ENCODE measurements at places on chromosomes 4 and X. TPM values are rescaled to one million over a fixed set of nuclear protein-coding genes. Genes with fewer than 3 reads are reported as not detected.

GRCh38 chr4:128006592-128006991 lies 41.4 kb downstream of the ABHD18 start:
- peaks cover 4% of the 10 kb centered on the region for H3K36me3 ChIP-seq
- H3K27ac ChIP-seq: no peak overlapping the region
- H3K27me3 ChIP-seq: no peaks in the 10 kb centered on the region
- H3K4me1 ChIP-seq: no peaks in the 10 kb centered on the region
- no peak overlapping the region for H3K4me3 ChIP-seq
- DNase-seq: no peak

GRCh38 chrX:15515931-15516330 lies 15.3 kb downstream of the BMX start:
- peaks cover 7% of the 10 kb centered on the region for H3K4me1 ChIP-seq
- no peaks in the 10 kb centered on the region for H3K27me3 ChIP-seq
- H3K36me3 ChIP-seq: no peaks in the 10 kb centered on the region
- no peak overlapping the region for H3K27ac ChIP-seq
- no peak for DNase-seq

DNA sequence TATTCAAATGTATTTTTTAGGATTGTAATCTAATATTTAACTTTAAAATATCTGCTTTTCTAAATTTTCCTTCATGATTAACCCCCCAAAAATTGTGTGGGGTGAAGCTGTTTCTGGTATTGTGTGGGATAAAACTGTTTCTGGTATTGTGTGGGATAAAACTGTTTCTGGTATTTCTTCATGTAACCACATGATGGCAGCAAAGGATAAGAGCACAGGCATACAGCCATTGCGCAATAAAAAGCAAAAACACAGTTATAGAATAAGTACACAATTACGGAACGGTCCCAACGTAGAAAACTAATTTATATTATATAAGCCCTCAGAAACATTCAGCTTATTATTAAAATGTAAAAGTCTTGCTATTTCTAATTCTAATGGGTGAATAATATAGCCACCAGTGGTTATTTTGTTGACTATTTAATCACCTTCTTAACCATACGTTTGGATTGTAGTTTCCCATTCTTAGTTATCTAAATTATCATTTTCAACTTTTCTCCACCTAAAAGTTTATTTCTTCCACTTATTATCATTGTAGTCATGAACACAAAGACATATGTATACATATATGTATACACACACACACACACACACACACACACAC lies 333.9 kb upstream of the FSTL5 start:
- H3K27ac ChIP-seq: no peak overlapping the region
- H3K4me3 ChIP-seq: no peak overlapping the region
- DNase-seq: no peak
- no peaks in the 10 kb centered on the region for H3K4me1 ChIP-seq
- H3K36me3 ChIP-seq: no peaks in the 10 kb centered on the region

DNA sequence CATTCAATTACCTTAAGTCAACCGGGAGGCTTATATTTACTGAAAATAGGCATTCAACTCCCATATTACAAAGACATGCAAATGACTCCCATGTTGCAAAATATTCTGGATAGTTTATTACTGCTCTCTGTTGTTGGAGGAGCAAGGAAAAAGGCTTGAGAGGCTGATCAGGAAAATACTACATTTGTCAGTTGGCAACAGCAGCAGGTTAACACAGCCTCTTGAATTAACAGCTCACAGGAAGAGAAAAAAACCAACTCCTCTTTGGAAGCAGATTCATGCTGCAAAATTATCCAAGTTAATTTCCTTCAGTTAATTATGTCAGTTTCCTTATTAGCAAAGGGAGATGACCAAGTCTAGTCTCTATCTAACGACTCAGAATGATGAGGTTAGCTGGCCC lies 238.9 kb downstream of the MAML3 start:
- H3K27ac ChIP-seq: no peak overlapping the region
- no peaks in the 10 kb centered on the region for H3K36me3 ChIP-seq
- no peak for DNase-seq
- no peak overlapping the region for H3K4me3 ChIP-seq
- H3K4me1 ChIP-seq: peaks cover 9% of the 10 kb centered on the region

- no peaks in the 10 kb centered on the region for H3K4me1 ChIP-seq
- no peaks in the 10 kb centered on the region for H3K27me3 ChIP-seq
- H3K36me3 ChIP-seq: no peaks in the 10 kb centered on the region
- no peak overlapping the region for H3K4me3 ChIP-seq
- no peak for DNase-seq
Observed at GRCh38 chr4:146212781-146213180, 1.6 kb upstream of the REELD1 start.

DNA sequence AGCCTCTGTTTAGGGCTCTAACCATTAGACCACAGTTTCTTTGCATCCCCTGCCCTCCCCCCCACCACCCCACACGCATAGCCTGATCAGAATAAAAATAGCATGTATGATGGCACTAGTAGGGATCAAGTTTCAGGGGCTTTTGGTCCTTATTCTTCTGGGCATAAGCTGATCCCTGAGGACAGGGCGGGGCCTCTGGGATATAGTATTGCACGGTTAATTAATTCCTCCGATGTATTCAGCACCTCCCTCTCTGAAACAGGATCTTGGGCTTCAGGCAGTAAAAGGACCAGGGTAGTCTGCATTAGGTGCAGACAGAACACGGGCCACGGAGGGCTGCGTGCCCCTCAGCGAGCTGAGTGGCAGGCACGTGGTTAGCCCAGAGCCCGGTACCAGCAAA lies 57.1 kb downstream of the ELF4 start:
- H3K27me3 ChIP-seq: no peaks in the 10 kb centered on the region
- no peaks in the 10 kb centered on the region for H3K4me1 ChIP-seq
- H3K36me3 ChIP-seq: peaks cover 4% of the 10 kb centered on the region
- no peak overlapping the region for H3K4me3 ChIP-seq
- DNase-seq: no peak
- H3K27ac ChIP-seq: no peak overlapping the region

The ZNF732 gene
- not detected for total RNA-seq

The TECRL gene
- total RNA-seq: not detected

- H3K4me3 ChIP-seq: no peak overlapping the region
- no peak for DNase-seq
- no peaks in the 10 kb centered on the region for H3K36me3 ChIP-seq
- no peak overlapping the region for H3K27ac ChIP-seq
Observed at GRCh38 chrX:110692866-110693265, 102.8 kb downstream of the CHRDL1 start.

The ADRA2C gene
- 3.4 TPM for total RNA-seq

- no peaks in the 10 kb centered on the region for H3K4me1 ChIP-seq
- H3K36me3 ChIP-seq: no peaks in the 10 kb centered on the region
- H3K27ac ChIP-seq: no peak overlapping the region
- no peak overlapping the region for H3K4me3 ChIP-seq
- H3K27me3 ChIP-seq: no peaks in the 10 kb centered on the region
Observed at GRCh38 chr4:14111730-14112181, 484.2 kb upstream of the BOD1L1 start.

GRCh38 chrX:84830836-84831235 lies 172.8 kb upstream of the APOOL start:
- no peaks in the 10 kb centered on the region for H3K27me3 ChIP-seq
- H3K27ac ChIP-seq: no peak overlapping the region
- no peaks in the 10 kb centered on the region for H3K4me1 ChIP-seq
- DNase-seq: no peak
- H3K4me3 ChIP-seq: no peak overlapping the region

The SGMS2 gene
- total RNA-seq: 74.7 TPM

DNA sequence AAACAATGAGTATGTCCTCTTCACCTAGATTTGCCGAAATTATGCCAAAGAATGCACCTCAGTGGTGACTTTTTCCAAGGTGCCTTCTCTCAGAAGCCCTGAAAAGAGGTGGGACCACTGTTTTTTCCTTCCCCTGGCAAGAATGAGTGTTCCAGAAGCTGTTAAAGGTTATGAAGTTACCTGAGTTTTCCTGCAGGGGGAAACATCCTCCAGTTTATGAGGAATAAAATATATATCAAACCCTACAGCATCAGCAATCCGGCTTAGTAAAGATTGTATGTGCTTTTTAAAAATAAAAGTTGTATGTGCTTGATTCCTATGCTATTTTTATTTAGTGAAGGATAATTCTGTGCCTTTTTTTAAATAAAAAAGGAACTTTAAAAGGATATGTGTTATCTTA lies 73.3 kb downstream of the RBM46 start:
- no peaks in the 10 kb centered on the region for H3K36me3 ChIP-seq
- no peak for DNase-seq
- no peak overlapping the region for H3K4me3 ChIP-seq
- no peaks in the 10 kb centered on the region for H3K27me3 ChIP-seq

All from Calu3 (cell line).